Effector memory CD4-positive, alpha-beta T cell (primary cell): ENCODE measurements at places on chromosomes 11 and 22.

- no peak for DNase-seq
Observed at GRCh38 chr11:59267196-59267595, 54.5 kb upstream of the MPEG1 start.

GRCh38 chr22:39284142-39284980, 35.1 kb downstream of the RPL3 start:
- no peak for DNase-seq

- no peak for DNase-seq
Observed at GRCh38 chr22:37202001-37202555, 10.2 kb downstream of the SSTR3 start.

- no peak for DNase-seq
Observed at GRCh38 chr11:125750629-125751028, 4.5 kb downstream of the PATE1 start.

DNA sequence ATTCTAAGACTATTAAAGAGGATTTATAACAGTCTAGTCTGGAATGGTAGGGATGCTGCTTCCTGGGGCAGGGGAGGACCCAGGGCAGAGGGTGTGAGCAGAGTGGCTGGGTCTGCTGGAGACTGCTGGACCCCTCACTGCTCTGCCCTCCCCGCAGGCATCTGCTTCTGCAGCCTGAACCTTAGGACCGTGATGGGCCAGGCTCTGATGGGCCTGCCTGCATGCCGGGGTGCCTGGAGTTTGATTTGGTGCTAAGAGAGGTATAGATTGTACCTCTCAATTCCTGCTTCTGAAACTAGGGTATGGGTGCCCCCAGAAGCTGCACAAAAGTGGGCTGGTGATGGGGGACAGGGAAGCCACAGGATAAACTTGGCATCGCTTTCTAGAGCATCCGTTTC, 54.9 kb downstream of the CD82 start:
- DNase-seq: no peak

GRCh38 chr11:70482529-70482917, 84.2 kb downstream of the CTTN start:
- no peak for DNase-seq
